ENCODE measurements at places on chromosomes 16 and 17. TPM values are rescaled to one million over a fixed set of nuclear protein-coding genes. Genes with fewer than 3 reads are reported as not detected.

MARF1 gene
- total RNA-seq, result 9.6 TPM

DNA sequence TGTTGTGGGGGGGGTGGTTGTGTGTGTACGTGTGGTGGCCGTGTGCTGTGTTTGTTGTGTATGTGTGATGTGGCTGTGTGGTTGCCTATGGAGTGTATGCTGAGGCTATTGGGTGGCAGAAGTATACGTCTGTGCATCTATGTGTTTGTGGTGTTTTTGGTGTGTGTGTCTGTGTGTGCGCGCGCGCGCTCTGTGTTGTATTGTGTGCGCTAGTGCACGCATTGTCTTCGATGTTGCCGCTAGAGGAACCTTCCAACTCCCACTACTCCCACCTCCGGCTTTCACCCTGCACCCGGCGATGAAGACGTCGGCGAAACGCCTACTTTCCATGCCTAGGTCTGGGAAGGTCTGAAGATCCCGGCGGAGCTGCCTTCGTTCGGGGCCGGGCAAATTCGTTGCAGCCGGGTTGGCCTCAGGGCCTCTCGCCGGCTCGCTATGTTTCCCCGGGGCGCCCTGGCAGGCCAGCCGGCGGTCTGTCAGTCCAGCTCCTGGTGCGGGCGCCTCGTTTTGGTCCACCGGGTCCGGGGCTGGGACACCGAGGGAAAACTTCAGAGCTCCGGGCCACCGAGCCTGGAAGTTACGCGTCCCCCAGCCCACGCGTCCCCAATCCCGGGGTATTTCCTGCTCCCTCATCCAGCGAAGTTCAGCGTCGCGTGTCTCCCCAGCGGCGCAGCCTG lies 5.2 kb upstream of the DLX4 start:
- DNase-seq, result no peak

GRCh38 chr16:89700649-89701424 lies 668 bp downstream of the SPATA2L start:
- DNase-seq, result no peak

GRCh38 chr16:66908116-66908515 lies 10.6 kb downstream of the CDH16 start:
- no peak for DNase-seq

DNA sequence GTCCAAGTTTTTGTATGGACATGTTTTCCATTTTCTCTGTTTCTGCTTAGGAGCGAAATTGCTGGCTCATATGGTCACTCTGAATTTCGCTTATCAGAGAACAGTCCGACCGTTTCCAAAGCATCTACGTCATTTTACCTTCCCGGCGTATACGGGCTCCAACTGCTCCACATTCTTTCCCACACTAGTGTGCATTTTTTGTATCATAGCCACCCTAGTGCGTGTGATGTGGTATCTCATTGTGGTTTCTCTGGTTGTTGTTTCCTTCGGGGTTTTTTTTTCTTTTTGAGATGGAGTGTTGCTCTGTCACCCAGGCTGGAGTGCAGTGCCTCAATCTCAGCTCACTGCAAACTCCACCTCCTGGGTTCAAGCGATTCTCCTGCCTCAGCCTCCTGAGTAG lies 31.0 kb upstream of the BHLHA9 start:
- no peak for DNase-seq
